Forelimb muscle (tissue), 1 donor: ENCODE measurements at places on chromosomes 16 and 17.

GRCh38 chr16:68400924-68401460 lies 47.3 kb downstream of the SMPD3 start:
- DNase-seq = no peak

- no peak for DNase-seq
Measured at GRCh38 chr17:41772586-41773189, 13.8 kb downstream of the JUP start.

- no peak for DNase-seq
Measured at GRCh38 chr17:28777178-28777577, 33.4 kb downstream of the TRAF4 start.

DNA sequence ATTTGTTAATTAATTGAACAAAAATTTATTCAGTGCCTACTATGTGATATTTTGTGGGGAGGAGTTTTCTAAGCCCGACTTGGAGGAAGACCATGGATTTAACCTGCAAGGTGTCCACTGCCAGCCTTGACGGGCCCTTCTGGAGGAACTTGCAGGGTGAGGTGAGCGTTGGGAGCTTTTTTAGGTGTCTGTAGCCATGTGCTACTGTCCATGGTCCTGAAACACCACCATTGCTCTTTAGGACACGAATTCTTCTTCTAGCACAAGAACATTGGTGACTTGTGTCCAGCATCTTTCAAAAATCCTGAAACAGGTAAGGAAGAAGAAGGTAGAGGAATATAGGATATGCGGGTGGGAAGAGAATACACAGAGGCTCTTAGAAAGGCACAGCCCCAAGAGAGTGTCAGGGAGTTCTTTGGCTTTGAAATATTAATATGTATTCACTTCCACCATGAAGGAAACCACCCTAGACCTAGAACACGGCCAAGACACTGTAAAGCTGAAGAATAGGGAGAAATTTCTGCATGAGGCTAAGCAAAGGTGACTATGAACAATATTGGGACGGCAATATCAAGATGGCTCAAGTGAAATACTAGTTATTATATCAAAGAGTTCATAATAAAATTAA lies 27.9 kb upstream of the OR4D1 start:
- DNase-seq = peak; percentile 55

DNA sequence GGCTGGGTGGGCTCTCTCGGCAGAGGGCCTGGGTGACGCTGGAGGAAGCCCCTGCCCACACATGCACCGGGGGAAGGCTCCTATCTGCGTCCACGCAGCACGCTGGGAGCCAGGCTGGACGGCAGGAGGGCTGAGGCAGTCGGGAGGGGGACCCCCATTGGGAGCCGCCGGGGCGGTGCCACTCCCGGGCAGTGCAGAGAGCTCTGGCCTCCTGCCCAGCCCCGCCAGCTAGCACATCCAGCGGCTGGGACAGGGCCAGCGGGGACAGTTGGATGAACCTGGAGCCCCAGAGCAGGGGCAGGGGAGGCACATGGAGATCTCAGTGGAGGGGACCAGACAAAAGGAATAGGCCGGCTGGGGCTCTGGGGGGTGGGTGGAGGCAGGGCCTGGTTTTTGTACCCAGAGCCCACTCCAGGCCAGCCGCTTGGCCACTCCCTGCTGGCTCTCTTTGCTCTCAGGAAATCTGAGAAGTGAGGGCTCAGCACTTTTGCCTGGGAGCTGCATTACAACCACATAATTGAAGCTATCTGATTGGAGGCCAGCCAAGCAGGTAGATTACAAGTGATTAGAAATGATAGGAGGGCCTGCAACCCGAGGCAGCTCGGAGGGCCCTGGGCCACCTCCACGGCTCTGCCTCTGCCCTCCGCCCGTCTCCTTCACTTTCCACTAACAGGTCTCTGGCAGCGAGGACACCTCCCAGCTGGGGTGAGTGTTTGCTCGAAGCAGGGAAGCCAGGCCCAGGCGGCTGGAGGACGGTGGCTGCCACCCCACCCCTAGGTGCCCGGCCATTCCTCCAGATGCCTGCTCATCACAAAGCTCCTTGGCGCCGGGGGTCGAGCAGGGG lies 40.1 kb downstream of the ENGASE start:
- DNase-seq = no peak

DNA sequence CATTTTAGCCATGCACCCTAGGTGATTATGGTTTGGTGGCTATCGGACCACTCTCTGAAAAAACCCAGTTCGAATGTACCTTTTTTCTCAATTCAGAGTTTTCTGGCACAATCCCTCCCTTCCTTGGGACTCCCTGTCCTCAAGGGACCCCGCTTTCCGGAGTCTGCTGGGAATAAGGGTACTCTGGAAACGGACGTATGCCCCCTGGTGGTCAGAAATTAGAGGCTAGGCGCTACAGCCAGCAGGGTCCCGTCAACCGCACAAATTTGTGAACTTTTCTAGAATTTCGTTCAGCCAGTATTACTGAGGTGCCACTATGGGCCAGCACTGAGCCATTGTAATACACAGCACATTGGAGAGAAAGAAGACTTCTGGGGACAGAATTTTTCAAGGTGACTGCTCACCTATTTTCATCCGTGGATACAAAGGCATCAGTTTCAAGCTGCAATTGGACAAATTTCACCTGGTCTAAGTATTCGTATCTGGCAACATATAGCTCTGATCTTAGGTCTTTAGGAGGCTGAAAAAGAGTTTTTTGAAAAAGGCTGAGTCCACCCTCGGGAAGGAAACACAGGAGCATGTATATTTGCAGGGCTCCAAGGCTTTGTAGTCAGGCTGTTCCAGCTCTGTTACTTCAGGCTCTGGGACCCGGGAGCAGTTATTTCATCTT lies 27.1 kb upstream of the CRYBA1 start:
- peak; percentile 45 for DNase-seq

DNA sequence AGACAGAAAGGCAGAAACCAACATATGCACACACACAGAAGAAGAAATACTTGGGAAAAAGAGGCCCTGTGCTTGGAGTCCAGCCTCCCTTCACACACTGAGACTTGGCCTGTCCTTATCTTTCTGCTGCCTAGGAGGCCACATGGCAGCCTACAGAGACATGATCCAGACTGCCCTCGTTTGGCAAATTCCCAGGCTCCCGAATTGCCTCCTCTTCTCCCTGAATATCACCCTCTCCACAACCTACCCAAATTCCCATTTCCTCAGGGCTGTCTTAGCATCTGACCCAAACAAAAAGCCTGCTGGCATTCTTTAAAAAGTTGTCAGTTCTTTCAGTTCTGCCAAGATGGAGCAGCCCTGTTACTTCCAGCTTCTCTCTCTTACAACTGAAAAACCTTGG lies 59.8 kb downstream of the DNAH17 start:
- DNase-seq = no peak

DNA sequence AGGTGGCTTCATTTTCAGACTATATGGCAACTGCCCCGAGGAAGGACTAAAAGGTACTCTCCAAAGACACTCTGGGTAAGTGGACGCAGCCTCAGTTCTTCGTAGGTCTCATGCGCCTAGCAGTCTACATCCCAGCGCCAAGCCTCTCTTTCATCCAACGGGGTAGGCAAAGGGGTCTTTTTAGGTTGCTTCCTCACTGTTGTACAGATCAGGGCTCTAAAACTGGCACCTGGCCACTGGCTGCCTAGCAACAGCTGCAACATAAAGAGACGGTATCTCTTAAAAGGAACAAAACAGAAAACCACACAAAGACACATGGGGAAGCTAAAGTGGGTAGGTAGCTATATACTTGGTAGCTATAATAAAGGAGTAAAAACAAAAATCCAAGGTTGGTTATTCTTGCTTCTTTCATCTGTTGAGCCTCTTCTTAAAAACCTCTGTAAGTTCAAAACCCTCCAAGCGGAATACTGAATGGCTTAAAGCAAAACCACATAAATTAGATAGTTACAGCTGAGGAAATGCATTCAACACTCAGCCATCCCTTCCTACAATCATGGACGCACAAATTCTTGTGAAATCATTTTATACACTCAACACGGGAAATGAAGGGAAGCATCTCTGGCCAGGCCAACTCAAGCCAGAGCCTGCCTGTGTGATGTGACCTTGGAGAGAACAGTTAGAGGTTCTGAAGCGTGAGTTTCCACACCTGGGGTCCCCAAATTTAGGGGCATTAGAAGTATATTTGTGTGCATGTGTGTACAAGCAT lies 22.7 kb downstream of the CYTH1 start:
- peak; percentile 48 for DNase-seq
